ENCODE measurements at places on chromosomes 16 and 17.

DNA sequence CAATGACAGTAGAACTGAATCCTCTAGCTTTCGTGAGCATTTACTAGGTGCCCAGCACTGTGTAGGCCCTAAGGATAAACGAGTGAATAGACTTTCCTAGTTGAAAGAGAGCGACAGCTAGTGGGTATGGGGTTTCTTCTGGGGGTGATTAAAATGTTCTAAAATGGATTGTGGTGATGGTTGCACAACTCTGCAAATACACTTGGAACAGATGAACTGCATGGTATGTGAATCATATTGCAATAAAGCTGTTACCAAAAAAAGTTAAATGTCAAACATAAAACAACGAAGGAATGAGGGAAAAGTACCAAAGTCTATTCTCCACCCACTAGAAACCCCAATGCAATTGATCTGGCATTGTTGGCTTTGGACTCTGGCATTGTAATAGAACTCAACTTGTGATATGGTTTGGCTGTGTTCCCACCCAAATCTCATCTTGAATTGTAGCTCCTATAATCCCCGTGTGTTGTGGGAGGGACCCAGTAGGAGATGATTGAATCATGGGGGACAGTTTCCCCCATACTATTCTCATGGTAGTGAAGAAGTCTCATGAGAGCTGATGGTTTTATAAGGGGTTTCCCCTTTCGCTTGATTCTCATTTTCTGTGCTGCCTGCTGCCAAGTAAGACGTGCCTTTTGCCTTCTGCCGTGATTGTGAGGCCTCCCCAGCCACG is 70.5 kb downstream of the MARF1 start:
- no peak for DNase-seq

GRCh38 chr16:74034862-74035261 is 261.8 kb upstream of the PSMD7 start:
- DNase-seq, result peak; percentile 64

GRCh38 chr17:27573971-27574525 is 56.9 kb upstream of the LGALS9 start:
- DNase-seq, result peak; percentile 74

DNA sequence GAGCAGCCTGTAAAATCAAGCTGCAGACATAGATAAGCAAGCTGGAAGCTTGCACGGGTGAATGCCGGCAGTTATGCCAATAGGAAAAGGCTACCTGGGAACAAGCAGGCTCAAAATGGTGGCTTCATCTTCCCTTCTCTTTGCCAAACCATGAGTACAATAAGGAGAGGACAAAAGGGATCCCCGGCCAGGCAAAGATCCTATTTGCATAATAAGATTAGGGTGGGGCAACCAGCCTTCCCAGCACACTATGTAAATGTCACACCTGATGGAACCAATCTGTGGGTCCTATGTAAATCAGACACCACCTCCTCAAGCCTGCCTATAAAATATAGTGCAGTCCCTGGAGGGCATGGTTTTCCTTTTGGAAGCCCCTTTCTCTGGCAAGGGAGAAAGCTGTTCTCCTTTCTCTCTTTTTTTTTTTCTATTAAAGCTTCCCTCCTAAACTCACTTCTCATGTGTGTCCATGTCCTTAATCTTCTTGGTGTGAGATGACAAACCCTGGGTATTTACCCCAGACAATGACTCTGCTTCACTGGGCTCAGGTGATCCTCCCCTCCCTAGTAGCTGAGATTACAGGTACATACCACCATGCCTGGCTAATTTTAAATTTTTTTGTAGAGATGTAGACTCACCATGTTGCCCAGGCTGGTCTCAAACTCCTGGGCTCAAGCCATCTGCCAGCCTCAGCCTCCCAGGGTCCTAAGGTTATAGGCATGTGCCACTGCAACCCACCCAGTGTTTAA is 44.2 kb downstream of the PSMD12 start:
- peak; percentile 95 for DNase-seq

DNA sequence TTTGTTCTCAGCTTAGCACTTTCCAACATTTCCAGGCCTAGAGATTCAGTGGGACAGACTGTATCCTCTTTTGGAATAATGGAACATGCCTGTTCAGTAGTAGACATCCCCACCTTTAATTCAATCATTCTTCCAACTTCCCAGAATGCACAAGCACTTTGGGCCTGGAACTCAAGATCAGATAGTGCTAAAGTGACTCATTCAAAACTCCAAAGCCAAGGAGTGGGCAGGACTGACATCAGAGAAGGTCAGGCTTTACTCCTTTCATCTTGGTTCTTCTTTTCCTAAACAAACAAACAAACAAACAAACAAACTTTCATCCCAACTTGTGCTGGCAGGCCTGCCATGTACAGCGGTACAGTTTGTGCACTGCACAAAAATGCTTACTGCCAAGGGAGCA is 172.0 kb downstream of the AXIN2 start:
- DNase-seq, result no peak

DNA sequence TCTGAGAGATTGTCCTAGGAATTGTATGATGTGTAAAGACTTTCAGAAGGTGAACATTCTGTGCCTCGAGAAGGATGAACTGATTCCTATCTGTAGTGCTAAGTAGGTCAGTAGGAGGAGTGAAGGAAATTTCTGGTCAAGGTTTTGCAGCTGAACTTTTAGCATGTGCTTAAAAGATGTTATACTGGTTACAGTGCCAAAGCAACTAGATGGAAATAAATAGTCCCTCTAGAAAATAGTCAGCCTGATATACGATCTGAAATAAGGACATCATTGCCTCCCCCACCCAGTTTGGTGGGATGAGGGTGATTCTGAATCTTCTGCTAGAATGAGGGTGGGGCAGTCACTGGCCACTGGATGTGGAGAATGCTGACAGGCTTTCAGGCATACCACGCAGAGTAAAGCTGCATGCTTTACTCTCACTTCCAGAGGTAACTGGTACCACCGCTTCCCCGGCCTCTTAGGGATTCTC is 57.2 kb upstream of the VPS4A start:
- no peak for DNase-seq

DNA sequence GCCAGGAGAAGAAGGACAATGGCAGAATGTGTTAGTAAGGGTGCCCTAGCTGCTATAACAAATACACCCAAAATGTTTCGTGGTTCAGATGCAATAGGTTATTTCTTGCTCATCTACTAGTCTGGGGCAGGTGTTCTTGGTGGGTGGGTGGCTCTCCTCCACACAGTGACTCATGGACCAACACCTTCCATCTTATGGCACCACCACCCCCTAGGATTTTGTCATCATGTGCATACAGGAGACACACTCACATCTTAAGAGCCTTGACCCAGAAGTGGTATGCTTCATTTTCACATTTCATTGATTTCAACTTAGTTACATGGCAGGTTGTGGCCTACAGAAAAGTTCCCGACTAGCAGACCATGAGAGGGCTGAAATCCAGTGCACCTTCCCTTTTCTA is 114.7 kb downstream of the AMFR start:
- no peak for DNase-seq

DNA sequence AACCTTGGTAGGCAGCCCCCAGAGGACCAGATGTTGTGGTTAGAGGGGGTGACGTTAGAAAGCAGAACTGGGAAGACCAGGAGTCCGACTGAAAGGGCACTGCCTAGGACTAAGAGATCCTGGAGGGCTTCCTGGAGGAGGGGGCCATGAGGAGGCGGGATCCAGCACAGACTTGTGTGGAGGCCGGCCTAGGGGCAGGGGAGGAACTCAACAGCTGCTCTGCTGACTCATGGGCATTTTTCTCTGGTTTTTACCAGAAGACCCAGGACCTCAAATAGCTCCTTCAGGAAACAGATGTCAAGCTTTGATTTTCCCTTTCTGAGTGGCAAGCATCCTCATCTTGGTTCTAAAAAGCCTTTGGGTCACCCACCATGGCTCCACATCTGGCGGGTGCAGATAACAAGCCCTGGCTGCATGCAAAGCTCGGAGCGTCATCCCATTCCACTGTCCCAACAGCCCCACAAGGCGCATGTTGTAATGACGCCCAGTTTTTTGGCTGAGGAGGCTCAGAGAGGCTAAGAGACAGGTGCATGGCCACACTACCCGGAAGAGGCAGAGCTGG is 29.0 kb downstream of the IL21R start:
- no peak for DNase-seq

DNA sequence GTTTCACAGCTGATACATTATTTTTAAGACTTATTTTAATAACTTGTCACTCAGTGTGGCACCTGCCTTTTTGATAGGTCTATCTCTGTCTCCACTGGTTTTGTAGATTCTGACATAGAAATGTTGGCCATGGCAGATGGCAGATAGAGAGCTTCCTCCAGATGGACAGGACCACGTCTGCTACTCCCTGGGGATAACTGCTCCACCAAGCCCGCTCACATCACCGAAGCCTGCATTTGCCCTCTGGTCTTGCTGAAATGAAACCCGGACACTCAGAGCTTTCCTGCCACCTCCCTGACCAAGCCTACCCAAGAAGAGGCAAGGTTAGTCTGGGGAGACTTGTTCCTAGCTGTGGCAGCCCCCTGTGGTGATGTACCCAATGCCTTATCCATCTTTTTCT is 16.4 kb upstream of the HAP1 start:
- DNase-seq, result no peak

- DNase-seq, result no peak
These were observed 9.0 kb downstream of the RHBDF1 start for GRCh38 chr16:63466-63865.

DNA sequence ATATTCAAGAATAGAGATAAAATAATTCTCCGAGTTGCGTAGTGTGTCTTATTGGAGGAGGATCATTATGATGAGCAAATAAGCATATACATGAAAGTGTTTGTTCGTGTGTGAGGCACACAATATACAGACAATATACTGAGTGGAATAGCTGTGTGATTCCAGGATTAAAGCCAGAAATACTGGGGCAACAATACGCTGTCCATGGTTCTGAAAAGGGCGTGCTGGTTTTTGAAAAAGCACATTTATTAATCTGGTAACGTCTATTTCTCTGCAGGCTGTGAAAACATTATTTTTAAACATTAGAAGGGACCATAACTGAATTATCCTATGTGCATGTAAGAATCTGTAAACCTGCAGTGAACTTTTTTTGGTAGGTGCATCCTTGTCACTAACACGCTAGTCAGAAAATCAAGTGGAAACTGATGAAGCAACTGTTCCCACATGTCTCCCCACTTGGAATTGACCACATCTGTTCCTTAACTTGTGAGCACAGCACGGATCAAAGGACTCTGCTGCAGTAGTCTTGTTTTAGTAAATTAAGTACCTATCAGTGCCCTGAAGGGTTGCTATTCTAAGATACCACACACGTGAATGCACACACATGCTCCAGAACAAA is 346.0 kb downstream of the GRIN2A start:
- no peak for DNase-seq

- no peak for DNase-seq
These were observed 54.7 kb upstream of the ZNF423 start for GRCh38 chr16:49910541-49911071.

GRCh38 chr17:72479113-72479512 is 358.3 kb downstream of the SOX9 start:
- no peak for DNase-seq

GRCh38 chr16:17552351-17552750 is 81.6 kb upstream of the XYLT1 start:
- DNase-seq, result no peak

GRCh38 chr17:74512624-74513091 is 18.6 kb downstream of the CD300LB start:
- no peak for DNase-seq

DNA sequence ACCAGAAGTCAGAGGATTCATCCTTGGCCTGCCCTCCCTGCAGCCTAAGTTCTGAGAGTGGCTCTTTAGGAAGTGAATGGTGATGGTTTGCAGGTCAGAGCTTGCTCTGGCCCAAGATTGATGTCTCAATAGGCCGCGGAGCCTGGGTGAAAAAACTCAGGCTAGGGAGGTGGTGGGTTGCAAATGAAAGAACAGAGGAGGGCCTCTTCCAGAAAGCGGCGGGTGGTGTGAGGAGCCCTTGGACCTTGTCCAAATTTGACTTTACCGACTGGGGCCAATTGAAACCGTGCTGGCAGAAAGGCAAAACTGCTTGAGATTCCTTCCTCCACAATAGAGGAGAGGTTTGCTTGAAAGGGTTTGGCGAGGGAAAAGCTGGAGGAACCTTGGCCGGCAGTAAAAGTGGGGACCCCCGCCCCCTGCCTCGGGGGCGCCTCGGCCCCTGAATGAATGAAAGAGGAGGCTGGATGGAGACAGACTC is 331.3 kb downstream of the SEC14L1 start:
- peak; percentile 70 for DNase-seq

DNA sequence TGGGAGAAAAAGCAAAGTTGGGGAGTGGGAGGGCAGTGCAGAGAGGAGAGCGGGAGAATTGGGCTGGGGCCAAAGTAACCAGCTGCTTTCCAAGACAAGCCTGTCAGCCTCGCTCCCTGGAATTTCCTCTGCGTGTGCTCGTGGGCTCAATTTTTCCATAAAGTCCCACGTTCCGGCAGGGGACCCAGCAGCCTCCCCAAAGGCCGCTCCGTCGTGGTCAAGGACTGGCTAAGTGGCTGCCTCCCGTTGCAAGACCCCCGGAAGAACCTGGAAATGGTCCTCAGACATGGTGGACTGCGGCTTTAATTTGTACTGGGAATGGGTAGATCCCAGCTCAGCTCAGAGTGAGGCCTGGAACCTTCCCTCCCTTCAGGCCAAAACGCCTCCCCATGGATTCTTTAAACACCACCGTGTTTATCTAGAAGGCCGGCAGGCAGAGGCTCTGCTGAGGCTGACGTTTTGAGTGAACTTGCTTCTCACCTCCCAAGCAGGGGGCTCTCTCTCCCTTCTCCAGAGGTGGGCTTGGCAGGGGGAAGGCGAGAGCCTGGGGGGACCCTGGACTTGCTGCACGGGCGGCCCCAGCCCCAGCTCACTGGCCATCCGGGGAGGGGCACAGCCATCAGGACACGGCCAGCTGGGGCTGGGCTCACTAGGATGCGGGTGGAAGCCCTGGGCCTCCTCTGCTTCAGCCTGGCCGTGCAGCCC is 190.0 kb downstream of the C16orf95 start:
- DNase-seq, result no peak

DNA sequence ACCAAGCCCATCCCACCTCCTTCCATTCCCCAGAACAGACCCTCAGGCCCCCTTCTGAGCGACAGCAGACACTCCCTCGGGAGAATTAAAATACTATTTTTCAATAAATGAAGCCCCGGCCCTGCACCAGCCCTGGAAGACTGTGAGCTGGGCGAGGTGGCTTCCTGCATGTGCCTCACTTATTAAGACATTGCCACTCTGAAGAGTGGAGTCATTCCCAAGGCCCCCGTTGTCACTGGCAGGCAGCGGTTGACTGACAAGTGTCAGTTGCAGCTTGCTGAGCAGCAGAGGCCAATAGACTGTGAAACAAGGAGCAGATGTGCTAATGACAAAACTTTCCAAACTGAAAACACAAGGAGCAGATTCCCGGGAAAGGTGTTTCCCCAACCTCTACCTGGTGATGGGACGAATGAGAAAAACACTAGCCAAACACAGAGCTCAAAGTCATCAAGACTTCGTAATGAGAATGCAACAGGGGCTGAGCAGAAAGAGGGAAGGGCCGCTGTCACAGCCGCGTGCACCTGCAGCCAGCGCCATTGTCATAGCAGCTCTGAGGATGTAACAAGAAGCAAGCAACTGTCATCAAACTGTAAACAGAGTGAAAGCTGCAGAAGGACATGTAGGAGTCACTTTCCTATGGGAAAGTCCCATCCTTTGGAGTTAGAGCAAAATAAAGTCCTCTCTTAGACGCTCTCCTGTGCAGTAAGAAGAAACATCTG is 232.1 kb downstream of the C16orf78 start:
- no peak for DNase-seq

GRCh38 chr17:73030501-73030921 is 62.0 kb downstream of the SLC39A11 start:
- DNase-seq, result no peak
